T47D (cell line): ENCODE measurements at places on chromosomes 12 and 14.

- no peak for DNase-seq
These were observed 337.0 kb downstream of the IPO8 start for GRCh38 chr12:30358671-30359070.

GRCh38 chr12:126627596-126627995 is 1562.4 kb downstream of the AACS start:
- DNase-seq, result no peak

GRCh38 chr14:93036652-93037345 is 78.9 kb downstream of the ITPK1 start:
- no peak for DNase-seq

DNA sequence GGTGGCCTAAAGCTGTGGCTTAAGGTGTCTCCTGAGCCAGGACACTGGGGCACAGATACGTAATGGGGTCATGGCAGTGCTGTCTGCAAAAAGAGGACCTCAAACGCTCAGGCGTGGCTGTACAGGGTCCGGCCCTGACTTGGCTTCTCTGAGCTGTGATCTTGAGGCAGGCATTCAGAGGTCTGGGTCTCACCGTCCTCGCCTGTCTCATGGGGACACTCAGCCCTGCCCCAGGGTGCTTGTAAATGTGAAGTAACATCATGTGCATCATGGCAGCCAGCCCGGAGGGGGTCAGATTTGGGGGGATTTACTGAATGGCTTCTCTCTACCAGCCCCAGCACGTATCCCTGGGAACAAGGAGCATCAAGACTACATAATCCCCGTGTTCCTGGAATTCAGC is 28.8 kb downstream of the DIO3 start:
- DNase-seq, result no peak
